ENCODE measurements at places on chromosomes 16 and 17. TPM values are rescaled to one million over a fixed set of nuclear protein-coding genes. Genes with fewer than 3 reads are reported as not detected.

RAB40C gene
- total RNA-seq: 25.0 TPM

DNA sequence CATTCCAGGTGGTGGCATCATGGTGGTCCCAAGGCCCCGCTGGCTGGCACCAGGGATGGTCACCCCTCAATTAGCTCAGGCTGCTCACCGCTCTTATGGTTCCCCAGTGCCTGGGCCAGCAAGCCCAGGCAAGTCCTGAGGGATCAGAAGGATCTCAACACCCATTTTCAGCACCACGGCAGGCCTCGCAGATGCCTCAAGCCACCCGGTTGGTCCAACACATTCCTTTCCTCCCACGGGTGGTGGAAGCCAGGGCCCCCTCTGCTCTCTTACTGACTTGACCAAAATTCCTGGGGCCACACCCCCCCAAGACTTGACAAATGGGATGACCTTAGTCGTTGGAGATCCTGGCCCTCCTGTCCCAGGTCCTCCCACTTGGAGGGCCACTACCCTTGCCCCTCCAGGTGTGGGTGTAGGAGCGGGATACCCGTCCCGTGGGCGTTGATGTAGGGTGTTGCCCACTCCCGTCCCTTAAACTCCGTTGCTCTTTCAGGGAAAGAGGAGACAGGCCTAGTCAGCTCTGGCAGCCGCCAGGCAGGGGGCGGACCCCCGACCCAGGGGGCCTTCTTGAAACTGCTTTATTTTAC lies 5.9 kb downstream of the ZNF205 start:
- peaks cover 21% of the 10 kb centered on the region for H3K4me1 ChIP-seq
- H3K36me3 ChIP-seq: peaks cover 53% of the 10 kb centered on the region
- H3K27ac ChIP-seq: no peak overlapping the region
- no peak overlapping the region for H3K4me3 ChIP-seq

DNA sequence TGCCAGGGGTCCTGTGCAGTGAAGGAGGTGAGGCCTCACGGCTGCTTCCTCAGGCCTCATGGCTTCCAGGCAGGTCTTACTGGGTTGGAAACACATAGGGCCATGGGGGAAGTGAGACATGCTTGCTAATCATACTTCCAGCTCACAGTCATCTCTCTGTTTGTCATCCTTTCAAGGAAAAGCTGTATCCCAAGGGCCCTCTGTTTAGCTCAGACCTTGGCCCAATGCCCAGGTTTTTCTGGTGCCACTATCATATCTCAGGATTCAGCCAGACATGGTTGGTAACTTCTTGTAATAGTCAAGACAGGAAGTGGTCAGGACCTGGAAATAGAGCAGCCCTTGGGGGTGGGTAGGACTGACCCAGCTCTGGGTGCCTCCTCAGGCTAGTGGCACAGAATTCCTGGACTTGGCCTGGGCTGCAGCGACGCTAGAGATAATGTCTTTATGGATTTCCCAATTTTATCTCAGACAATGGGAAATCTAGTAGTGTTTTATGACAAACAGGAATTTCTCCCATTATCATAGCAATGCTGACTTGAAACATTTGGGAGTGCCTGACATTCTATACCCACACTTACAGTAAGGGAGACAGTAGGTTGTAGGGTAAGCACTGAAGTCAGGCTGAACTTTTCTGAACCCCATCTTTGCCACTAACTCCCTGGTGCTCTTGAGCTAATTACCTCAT lies 13.5 kb upstream of the ITGB3 start:
- peaks cover 20% of the 10 kb centered on the region for H3K4me1 ChIP-seq
- peak; percentile 97 for DNase-seq
- H3K36me3 ChIP-seq: no peaks in the 10 kb centered on the region
- H3K27ac ChIP-seq: peak overlapping the region; percentile 78

DNA sequence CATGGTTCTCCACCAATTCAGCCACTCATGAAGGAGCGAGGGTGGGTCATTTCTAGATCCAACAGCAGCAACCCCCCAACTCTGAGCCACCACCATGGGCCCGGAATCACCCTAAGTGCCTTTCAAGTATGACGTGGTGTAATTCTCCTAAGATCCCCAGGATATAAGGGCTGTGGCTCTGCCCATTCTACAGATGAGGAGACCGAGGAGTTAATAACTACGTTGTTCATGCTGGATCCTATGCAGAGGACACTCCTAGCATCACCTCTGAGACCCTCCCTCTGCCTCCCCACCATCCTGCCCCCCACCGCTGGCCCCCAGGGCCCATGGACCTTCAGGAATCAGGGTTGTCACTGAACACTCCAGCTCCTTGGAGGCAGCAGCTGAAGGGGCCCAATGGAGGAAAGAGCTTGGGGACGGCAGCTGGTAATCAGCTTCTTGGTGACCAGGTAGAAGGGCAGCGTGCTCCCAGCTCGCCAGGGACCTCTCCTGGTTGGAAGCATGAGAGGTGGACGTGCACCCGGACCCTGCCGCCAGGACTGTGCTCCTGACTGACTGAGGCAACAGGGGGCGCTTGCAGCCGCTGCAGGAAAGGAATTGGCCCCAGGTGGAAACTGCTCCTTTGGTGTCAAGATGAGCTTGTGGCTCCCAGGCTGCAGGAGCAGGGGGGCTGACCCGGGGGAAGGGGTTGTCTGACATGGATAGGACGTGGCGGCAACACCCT lies 28.2 kb upstream of the CACNG1 start:
- no peaks in the 10 kb centered on the region for H3K36me3 ChIP-seq
- no peaks in the 10 kb centered on the region for H3K27me3 ChIP-seq
- no peak for DNase-seq
- H3K4me3 ChIP-seq: no peak overlapping the region

DNA sequence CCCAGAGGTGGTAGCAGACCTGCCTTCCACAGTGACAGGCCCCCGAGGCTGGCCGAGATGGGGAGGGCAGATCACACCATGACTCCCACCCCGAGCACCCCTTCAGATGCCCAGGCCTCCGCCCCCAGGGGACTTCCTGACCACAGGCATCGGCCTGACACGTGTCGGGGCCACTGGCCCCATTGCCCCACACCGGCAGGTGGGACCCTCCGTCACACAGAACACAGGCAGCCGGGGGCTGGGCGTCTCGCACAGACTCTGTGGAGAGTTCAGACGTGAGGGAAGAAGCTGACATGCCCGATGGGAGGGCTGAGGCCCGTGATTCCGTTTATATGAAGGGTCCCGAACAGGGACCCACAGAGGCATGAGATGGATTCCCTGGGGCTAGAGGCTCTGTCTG lies 51.3 kb upstream of the GNG13 start:
- H3K27me3 ChIP-seq: no peaks in the 10 kb centered on the region
- DNase-seq: no peak
- no peak overlapping the region for H3K4me3 ChIP-seq
- no peaks in the 10 kb centered on the region for H3K4me1 ChIP-seq
